Thoracic aorta (tissue), 2 donors: ENCODE measurements at places on chromosomes 11 and 22.

- DNase-seq = no peak
Observed at GRCh38 chr22:41822317-41823057, 10.4 kb upstream of the SREBF2 start.

GRCh38 chr22:45867118-45867905 is 109.7 kb downstream of the WNT7B start:
- DNase-seq = no peak

- no peak for DNase-seq
Observed at GRCh38 chr11:129864811-129865210, 30.6 kb downstream of the NFRKB start.

- no peak for DNase-seq
Observed at GRCh38 chr11:74011360-74012073, 2.6 kb upstream of the UCP3 start.

DNA sequence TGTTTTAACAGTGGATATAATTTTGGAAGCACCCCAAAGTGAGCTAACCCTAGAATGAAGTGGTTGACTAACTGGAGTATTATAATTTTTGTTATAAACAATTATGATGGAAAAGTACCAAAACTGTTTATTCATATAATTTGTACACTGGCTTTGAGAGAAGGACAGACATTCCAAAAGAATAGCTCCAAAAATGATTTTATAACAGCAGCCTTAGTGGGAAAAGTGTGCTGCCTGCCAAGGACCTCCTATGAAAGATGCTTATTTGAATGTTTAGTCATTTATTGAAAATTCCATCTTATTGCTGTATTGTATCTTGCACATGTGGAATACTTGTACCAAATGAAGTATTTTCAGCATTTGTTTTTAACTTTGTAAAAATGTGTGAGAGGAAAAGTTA is 169.8 kb downstream of the GUCY1A2 start:
- no peak for DNase-seq

DNA sequence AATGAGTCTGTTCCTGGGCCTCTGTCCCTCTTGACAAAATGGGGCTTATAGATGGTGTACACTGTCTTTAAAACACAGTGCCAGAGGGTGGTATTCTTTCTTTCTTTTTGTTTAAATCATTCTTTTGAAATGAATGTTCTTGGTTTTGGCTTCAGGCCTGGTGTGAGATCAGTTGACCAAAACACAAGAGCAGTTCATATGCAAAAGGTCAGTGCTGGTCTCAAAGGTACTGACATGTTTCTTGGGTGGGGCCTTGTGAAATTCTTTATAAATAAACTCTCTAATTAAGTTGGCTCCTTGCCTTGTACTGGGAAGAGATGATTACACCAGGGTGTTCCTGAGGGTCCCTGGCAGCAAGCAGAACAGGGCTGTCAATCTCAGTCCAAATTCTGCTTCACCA is 110.0 kb downstream of the FBXO7 start:
- DNase-seq = no peak

- DNase-seq = no peak
Observed at GRCh38 chr11:110988671-110989070, 256.9 kb upstream of the POU2AF2 start.

DNA sequence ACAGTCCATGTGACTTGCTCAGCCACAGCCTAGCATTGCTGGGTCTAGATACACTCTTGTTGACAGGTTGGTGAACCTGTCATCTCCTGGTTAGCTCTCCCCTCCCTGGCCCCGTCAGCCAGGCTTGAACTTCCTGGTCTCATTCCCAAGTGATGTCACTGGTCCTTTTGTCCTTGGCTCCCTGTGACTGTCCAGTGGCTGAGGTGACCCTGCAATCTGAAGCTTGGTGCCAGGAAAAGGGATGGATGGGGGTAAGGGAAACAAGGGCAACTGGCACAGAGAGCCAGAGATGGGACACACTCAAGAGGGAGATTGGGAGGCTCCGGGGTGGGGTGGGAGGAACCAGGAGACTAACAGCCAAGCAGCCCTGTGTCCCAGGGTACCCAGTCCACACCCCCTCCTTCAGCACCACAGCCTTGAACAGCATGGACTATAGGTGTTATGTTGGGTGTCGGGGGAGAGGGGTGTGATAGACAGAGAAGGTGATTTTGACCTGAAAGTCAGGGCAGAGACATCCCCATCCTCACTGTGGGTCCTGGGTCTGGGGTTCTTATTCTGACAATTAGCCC is 63.8 kb upstream of the THY1 start:
- DNase-seq = no peak

DNA sequence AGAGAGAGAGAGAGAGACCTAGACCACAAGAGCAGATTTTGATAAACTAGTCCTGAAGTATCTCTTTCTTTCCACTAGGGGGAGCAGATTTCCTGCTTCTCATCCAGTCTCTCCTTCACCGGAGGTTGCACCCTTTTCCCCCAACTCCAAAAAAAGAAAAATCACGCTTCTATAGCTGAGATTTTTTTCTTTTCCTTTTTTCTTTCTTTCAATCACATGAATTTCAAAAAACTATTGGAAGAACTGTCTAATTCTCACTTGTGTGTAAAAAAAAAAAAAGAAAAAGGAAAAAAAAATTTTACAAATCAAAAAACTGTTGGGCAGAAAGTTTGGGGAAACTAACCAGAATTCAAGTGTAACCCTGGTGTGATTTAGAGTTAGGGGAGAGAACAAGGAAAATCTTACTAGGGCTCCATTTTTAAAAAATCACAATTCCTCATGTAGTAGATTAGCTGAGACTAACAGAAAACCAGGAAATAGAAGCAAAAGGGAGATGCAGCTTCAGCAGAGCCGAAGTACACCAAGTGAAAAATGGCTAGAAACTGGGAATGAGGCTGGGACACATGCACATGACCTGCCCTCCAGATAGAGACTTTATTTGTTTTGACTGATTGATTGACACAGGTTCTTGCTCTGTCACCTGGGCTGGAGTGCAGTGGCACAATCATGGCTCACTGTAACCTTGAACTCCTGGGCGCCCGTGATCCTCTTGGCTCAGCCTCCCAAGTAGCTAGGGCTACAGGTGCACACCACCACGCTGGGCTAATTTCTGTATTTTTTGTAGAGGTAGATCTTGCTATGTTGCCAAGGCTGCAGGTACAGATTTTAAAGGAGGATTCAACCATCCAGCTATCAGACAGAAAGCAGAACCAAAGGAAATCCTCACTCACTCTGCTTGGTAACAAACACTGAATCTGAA is 27.1 kb downstream of the SDHD start:
- no peak for DNase-seq

DNA sequence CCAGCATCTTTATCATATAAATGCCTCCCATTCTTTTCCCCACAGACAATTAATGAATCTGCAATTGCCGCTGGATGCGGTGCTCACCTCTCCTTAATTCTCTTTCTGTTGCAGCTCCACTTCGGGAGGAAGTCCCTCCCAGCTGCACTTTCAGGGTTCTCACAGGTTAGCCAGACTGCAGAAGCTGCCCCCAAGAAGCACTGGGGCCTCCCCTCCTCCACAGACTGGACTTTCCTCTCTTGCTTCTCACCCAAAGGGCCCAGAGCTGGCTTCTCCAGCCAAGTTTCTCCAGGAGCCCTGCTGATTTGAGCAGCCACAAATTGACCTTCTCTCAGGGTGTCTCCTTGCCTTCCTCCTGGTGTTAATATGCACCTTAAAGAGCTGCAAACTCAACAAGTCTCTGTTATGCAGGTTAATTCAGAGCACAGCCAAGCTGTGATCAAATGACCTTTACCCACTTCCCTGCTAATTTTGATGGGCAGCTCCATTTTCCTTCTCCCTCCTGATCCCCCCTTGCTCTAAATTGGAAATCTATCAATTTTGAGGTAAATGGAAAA is 298.9 kb downstream of the BUD13 start:
- DNase-seq = no peak

- no peak for DNase-seq
Observed at GRCh38 chr11:33544593-33545373, 155.8 kb downstream of the C11orf91 start.

GRCh38 chr11:8759634-8760033 is 77.0 kb downstream of the RPL27A start:
- DNase-seq = no peak

GRCh38 chr11:67665541-67666302 is 8.7 kb downstream of the ALDH3B2 start:
- DNase-seq = no peak

GRCh38 chr11:42239188-42239587 is 779.7 kb upstream of the LRRC4C start:
- DNase-seq = no peak

- no peak for DNase-seq
Observed at GRCh38 chr11:101090679-101091270, 38.8 kb downstream of the PGR start.

GRCh38 chr11:34926831-34927132 is 10.4 kb downstream of the PDHX start:
- DNase-seq = no peak

GRCh38 chr11:127493330-127494022 is 492.9 kb upstream of the KIRREL3 start:
- no peak for DNase-seq

GRCh38 chr22:38921120-38921519 is 36.3 kb upstream of the APOBEC3A start:
- DNase-seq = no peak

- DNase-seq = no peak
Observed at GRCh38 chr22:46933040-46933930, 170.8 kb downstream of the TBC1D22A start.

DNA sequence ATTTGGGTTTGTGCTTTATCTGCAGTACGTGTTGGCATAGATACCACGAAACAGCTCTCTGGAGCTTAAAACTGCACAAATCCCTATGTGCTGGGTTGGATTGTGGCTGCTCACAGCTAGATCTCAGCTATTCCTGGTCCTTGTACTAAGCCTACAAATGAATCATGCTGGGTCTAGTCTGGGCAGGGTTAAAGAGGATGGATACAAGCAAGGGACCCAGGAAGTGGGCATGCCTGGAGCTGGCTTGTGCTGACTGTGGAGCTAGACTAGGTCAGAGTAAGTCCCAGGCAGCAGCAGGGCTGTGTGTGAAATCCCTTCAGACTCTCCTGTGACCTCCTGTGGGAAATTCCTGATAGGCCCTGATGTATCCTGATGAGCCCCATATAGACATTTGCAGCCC is 3.9 kb upstream of the E2F8 start:
- no peak for DNase-seq

- DNase-seq = no peak
Observed at GRCh38 chr11:82776377-82776776, 42.7 kb upstream of the FAM181B start.

- DNase-seq = no peak
Observed at GRCh38 chr11:124329787-124330478, 9.9 kb upstream of the OR8D2 start.

- DNase-seq = no peak
Observed at GRCh38 chr11:15157181-15157580, 42.5 kb downstream of the INSC start.

DNA sequence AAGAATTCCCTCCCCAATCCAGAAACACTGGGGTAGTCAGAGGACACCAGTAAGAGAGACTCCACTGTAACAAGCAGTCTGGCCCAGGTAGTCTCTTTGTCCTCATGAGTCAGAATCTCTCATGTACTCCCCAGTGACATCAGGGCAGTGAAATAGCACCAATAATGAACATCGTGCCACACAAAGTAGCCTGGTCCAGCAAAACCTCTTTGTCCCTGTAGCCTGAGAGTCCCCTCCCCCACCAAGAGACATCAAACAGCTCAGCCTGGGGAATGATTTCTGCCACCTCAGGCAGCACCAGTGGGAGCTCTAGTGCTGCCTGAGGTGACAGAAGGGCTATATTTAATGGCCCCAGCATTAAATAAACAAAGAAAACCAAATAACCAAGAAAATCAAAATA is 88.1 kb downstream of the SBF2 start:
- no peak for DNase-seq

GRCh38 chr22:49632199-49633009 is 195.3 kb downstream of the BRD1 start:
- no peak for DNase-seq

- no peak for DNase-seq
Observed at GRCh38 chr11:65423516-65424204, 1.1 kb downstream of the NEAT1 start.

DNA sequence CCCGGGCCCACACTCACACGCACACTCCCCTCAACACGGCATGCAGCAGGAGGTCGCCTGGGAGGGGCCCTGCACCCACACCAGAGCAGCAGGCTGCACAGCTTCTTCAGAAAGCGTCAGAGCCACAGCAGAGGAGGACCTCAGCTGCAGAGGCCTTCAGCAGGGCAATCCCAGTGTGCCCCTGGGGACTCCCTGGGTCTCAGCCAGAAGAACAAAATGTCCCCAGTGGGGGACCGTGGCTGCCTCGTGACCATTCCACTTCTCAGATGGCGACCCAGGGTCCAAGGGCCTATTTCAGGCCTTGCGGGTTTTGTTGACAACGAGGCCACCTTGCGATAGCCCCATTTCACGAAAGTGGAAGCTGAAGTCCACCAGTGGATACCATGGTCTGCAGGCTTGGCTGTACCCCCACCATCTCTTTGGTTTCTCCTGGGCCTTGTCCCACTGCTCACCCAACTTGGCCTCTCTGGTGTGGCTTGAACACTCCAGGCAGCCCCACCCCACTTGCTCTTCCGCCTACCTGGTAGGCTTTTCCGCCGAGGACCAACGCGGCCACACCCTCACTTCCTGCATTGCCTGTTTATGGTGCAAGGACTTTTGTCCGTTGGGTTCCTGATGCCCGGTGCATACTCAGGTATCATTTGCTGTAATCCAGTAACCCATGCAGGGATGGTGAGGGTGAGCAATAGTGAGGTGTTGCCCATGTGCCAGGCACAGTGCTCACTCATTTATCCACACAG is 38.1 kb downstream of the MB start:
- no peak for DNase-seq

GRCh38 chr22:17794726-17795542 is 20.7 kb upstream of the BID start:
- DNase-seq = no peak
